Left renal pelvis (tissue), 4 donors: ENCODE measurements at places on chromosomes 5 and 9.
A peak's percentile ranks its signal among the peaks of the same experiment; 100 is the strongest.

- peak; percentile 42 for DNase-seq
These were observed 65.9 kb downstream of the DAP start for GRCh38 chr5:10695055-10695649.

DNA sequence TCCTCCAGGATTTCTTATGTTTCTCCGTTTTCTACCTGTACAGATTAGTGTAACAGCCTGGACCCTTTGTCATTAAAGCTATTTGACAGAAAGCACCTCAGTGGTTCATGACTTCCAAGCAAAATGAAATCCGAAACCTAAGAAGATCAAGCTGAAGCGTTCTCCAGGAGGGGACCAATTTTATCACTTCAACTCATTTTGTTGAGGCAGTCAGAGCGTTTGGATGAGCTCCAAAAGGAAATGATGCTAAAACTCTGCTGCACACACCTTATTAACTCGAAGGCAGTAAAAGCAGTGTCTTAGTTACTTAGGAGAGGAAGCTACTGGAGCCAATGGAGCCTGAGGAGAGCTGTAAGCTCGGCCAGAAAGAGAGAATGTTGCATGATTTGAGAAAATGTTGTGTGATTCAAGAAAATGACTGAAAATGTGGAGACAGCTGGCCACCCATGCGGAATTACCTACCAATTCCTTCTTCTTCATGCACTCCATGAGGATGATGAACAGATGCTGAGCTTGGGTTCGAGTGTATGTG is 346.7 kb upstream of the KLF9 start:
- no peak for DNase-seq

DNA sequence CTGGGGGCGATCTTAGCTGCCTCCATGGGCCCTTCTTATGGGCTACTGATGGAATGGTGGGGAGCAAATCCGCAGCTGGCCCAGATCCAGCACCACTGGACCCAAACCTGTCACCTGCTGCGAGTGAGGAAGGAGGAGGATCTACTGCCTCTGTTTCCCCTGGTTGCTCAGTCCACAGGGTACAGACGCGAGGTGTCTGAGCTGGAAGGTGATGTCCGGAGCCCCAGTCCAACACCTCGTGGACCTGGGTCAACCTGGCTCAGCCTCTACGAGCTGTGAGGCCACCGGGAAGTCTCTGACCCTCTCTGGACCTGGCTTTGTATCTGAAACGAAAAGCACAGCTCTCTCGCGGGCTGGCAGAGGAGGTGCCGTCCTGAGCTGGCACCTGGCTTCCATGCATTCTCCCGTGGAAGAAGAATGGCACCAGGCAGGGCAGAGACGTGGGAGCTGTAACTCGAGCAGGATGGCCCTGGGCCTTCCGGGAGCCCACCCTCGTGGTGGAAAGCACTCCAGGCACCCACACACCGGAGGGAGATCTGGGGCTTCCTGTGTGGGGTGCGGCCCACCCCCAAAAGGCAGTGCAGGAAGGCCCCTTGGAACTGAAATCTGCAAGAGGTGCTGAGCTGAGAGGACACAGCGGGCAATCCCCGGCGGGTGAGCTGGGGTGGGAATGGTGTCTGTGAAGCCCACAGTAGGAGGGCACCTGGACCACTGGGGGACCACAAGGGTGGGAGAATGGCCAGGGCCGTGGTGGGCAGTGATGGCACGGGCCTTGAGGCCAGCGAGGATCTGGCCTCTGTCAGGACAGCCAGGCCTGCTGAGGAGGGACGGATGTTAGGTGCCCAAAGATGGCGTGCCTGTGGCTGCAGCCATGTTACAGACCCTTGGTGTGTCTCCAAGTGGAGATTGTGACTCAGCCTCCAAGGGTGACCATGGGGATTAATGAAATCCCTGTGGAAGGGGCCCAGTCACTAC is 133.4 kb downstream of the OLFM1 start:
- DNase-seq = no peak

- DNase-seq = no peak
These were observed 26.7 kb downstream of the EXD3 start for GRCh38 chr9:137396227-137396626.

- no peak for DNase-seq
These were observed 63.4 kb downstream of the RAPGEF1 start for GRCh38 chr9:131676431-131676972.

- no peak for DNase-seq
These were observed 1.0 kb downstream of the TRIP13 start for GRCh38 chr5:893711-894110.

GRCh38 chr9:3894772-3895171 is 369.0 kb upstream of the RFX3 start:
- no peak for DNase-seq

- DNase-seq = no peak
These were observed 1.4 kb downstream of the NCS1 start for GRCh38 chr9:130173666-130173983.

GRCh38 chr5:12413585-12413984 is 509.3 kb upstream of the CTNND2 start:
- DNase-seq = no peak

DNA sequence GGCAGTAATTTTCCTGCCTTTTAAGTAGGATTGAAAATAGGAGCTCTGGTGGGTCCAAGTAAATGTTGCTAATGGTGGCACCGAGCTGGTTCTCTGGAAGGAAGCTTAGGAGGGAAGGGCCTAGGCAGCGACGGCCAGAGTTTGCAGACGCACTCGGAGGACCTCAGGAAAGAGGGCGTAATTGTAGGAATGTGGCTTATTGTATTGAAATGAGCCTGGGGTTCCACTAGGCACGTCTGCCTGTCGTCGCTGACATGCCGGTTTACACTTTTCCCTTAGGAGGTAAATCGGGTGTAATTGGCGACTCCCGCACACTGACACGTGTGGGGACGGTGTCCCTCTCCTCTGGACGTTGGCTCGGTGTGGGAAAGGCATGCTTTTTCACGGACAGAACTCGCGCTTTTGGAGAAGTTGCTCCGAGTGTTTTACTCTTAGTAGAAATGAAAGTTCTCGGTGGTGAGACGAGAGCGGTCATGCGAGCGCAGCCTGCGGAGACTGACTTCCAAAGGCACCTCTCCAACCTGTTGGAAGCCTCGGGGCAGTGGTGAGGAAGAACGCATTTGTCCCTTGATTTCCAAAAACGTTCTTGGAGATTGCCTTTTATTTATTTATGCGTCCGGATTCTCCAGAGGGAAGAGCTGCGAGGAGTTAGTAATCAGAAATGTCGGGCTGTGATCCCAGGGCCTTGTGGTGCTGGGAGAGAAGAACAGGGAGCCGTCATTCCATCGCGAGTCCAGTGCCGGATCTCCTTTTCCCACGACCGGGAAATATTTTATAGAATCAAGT is 1.3 kb downstream of the NR4A3 start:
- DNase-seq = no peak

- no peak for DNase-seq
These were observed 16.4 kb downstream of the PPP3R2 start for GRCh38 chr9:101578378-101578777.
